Esophagus muscularis mucosa (tissue), 4 donors: ENCODE measurements at places on chromosomes 5 and 9. TPM values are rescaled to one million over a fixed set of nuclear protein-coding genes. Genes with fewer than 3 reads are reported as not detected.

CATSPER3 gene
- total RNA-seq: not detected

PTGES gene
- 4.2 TPM for total RNA-seq

GGTA1 gene
- total RNA-seq: 18.7 TPM

IFNK gene
- not detected for total RNA-seq

FAM78A gene
- total RNA-seq: 1.7 TPM
